Stimulated activated CD4-positive, alpha-beta T cell treated with anti-CD3 and anti-CD28 coated beads, TNF-alpha, amount 100 ng/mL, for 24 hours (primary cell): ENCODE measurements at places on chromosomes 11 and 22.

DNA sequence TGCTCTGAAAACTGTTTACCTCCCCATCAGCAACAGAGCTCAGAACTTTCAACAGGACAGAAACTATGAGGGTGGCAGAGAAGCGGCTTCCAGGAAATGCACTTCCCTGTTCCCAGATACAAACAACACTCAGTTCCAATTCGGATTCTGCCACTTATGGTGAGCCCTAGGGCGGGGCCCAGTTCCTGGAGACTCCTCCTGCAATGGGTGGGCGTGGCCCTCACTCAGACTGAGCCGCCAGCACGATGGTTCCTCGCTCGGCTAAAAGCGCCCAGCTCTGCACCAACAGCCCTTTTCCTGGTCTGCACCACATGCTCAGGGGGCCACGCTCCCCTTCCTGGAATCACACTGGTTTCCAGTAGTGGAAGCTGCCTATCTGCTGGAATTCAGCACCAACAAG, 314.1 kb downstream of the CTTN start:
- no peak for DNase-seq

DNA sequence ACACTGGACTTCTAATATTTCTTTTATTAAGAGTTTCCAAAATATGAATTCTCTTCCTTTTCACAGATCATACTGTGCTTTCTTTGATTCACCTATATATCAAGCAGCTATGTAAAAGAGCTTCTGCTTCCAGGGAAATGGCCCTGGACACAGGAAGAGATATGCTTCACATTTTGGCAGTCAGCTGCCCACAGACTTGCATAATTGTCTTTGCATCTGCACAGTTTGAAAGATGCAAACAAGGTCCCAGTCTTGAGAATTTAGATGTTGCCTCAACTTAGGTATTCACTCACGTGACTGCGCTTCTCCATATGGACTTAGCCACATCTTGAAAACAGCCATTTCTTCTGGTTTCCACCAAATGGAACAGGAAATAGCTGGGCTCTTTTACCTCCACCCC, 92.3 kb upstream of the POU2AF2 start:
- DNase-seq: no peak

- peak; percentile 87 for DNase-seq
These were observed at the start of gene TTC17 for GRCh38 chr11:43358801-43359421. TTC17 (plus strand) TSS chr11:43358920; CDS start chr11:43358955, 35 bp downstream.

DNA sequence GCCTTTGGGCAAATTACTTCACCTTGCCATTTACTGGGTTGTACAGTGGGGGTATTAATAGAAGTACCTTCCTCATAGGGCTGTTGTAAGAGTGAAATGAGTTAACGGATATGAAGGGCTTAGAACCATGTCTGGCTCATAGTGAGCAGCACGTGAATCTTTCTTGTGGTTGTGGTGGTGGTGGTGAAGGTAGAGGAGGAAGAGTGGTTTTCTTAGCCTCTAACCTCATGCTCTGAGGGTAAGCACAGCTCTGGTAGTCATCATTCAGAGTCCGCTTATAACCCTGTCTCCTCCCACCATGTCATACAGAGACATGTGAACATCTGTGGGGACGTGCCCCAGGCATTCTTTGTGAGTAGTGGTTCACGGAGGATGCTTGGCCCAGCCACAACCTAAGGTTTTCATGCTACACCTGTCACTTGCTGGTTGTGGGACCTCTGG, 43.6 kb downstream of the TEAD1 start:
- DNase-seq: peak; percentile 19

DNA sequence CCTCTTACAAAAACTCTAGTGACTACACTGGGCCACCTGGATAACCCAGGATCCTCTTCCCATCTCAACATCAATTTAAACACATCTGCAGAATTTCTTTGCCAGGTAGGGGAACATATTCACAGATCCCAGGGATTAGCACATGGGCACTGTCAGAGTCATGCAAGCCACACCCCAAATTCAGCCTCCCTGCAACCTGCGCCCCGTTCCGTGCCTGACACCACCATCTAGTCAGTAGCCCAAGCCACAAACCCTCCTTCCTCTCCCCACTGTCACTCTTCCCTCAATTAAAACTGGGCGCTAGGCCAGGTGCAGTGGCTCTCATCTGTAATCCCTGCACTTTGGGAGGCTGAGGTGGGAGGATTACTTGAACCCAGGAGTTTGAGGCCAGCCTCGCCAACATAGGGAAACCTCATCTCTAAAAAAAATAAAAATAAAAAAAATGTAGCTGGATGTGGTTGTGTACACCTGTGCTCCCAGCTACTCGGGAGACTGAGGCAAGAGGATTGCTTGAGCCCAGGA, 6.4 kb downstream of the FADD start:
- DNase-seq: no peak

DNA sequence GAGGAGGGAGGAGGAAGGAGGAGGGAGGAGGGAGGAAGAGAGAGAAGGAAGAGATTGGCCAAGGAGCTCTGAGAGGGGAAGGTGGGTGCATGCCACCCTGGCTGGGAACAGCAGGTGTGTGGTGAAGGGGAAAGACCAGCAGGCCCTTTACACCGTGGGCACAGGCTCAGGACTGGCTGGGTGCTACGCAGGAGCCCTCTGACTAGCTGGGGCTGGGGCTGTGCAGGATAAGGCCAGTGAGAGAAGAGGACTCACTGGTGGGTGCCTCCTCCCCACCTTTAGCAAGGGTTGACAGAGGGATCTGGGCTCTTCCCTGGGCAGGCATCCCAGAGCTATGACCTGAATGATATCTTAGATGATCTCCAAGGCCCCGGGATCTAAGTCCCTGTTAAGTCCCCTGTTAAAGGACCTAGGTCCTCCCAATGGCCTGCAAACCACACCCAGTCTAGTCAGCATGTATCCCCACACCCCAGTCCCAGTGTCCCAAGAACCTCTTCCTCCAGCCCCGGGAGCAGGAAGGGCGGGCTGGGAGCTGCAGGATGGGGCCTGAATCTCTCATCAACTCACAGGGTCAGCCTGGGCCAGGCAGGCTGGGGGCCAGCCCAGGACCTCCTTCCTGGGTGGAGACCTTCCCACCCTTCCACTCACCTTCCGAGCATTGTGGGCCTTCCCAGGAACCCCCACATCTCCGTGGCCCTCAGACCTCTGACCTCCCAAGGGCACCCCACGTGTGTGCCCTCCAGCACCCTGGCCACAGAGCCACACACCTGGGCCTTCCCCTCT, 55.4 kb downstream of the CDKN1C start:
- no peak for DNase-seq

- DNase-seq: no peak
These were observed at the start of gene PLXNB2 for GRCh38 chr22:50306753-50307749. PLXNB2 (minus strand) TSS chr22:50307646; CDS start chr22:50290584, 17,062 bp downstream.

DNA sequence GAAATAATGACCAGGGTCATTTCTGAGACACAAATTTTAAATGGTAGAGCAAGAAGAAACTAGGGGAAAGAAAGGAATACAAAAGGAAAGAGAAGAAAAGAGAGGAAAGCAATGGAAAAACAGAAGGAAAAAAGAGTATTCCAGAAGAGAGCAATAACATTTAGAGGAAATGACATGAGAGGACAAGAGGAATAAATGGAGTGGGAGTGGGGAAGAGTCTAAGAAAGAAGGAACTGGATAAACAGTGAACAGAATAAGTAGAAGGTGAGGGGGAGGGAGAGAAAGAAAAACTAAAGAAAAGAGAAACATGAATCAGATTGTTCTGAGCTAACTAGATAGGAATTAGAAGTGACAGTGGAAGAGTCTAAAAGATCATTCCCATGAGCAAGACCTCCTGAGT, 28.4 kb downstream of the PRDM10 start:
- no peak for DNase-seq

GRCh38 chr11:67355794-67356386, 2.5 kb upstream of the POLD4 start:
- DNase-seq: no peak

- no peak for DNase-seq
These were observed 89.4 kb upstream of the DRD2 start for GRCh38 chr11:113564527-113565130.

DNA sequence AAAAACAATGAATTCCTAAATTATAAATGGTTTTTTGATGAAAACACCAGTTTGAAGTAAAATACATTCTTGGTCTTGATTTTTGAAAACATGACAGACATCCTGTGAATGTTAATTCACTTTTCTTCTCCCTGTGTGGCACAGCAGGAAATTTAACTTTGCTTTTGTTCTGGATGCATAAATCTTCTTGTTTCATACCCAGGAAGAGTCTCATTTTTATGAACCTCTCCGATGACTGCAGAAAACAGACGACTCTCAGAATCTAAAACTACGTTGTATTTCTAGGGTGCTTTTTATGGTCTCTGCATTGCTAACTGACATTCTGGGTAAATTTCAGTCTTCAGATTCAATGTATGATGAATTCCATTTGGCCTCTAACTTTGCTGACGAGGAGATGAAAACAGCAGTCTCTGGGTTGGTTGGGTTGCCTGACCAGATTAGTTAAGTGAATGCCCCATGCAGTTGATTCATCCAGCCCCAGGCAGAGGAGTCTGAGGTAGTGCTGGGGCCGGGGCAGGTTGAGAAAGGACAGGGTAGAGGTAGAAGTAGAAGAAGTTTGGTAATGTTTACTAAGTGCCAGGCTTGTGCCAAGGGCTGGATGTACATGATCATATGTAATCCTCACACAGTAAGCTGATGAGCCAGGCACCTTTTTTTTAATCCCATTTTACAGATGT, 20.1 kb downstream of the TCP11L1 start:
- no peak for DNase-seq

- DNase-seq: no peak
These were observed 12.4 kb downstream of the ACO2 start for GRCh38 chr22:41481131-41481830.

GRCh38 chr11:3155691-3156258, 9.3 kb downstream of the OSBPL5 start:
- DNase-seq: no peak

DNA sequence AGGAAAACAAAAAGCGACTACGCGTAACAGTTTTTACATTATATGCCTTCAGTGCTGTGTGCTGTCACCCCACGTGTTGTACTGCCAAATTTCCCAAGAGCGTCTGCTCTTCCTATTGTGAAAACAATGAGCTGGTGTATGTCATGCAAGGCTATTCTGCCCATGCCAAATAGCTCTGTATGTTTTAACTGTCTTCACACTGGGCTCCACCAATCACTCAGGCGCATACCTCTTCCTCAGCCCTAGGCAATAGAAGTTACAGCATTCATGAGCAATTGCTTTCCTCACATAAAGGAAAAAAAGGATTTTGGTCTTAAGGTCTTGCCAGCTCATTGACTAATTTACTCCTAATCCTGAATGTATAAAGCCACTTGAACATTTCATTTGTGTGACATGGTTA, 606.8 kb downstream of the NTM start:
- DNase-seq: no peak

GRCh38 chr11:48242501-48242900, 2.4 kb upstream of the OR4X2 start:
- no peak for DNase-seq

DNA sequence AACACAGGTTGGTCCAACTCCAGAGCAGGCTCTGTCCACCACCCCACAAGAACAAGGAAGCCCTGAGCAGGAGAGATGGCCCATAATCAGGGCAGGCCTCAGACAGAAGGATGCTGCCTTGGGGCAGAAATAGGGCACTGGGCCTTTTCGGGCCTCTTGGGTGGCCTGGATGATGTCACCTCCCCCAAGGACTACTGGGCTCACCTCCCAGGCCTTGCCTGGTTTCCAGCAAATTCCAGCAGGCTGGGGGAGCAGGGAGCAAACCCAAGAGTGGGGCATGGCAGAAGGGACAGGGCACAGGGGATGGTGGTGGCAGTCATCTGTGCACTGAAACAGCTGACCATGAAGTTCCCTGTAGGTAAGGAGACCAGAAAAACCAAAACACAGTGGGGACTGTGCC, 5.3 kb upstream of the NAA40 start:
- DNase-seq: no peak

- peak; percentile 30 for DNase-seq
These were observed 5.9 kb downstream of the TAB1 start for GRCh38 chr22:39405346-39406085.

- no peak for DNase-seq
These were observed 12.2 kb upstream of the DCHS1 start for GRCh38 chr11:6667733-6668374.

GRCh38 chr22:49655168-49655812, 172.4 kb downstream of the BRD1 start:
- no peak for DNase-seq

- no peak for DNase-seq
These were observed 177.2 kb downstream of the INSC start for GRCh38 chr11:15291885-15292284.

DNA sequence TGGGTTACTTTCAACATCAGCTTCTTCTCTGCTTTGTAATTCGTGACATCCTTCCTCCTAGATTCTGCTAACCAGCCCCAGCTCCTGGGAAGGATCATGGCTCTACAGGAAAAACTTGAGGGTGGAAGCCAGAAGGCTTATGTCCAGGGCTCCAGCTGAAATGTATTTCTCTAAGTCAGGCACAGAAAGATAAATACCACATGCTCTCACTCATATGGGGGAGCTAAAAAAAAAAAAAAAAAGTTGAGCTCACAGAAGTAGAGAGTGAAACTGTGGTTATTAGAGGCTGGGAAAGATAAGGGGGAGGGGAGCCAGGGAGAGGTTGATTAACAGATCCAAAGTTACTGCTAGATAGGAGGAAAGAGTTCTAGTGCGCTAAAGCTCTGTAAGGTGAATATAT, 74.9 kb downstream of the DSCAML1 start:
- DNase-seq: no peak

DNA sequence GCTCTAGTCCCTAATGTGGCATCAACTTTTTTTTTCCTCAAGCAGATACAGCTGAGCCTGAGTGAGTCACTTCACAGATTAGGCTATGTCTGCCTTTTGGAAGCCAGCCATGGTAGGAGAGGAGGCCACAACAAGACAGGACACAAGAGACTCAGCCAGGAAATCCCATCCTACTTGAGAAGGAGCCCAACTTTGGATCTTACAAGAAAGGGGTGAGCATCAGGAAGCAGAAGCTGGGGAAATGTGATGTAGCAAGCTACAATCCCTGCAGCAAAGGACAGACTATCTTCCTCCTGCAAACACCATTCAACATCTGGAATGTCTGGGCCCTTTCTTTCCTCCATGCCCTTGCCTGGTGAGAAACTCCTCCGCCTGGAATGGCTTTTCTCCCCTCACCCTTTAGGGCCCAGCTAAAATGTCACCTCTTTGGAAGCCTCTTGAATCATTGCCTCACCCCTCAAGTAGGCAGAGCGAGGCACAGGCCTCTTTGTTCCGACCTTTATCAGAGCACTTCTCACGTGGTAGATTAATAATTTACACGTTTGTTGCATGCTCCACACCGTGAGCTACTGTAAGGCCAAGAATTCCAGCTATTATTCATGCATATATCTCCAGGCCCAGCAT, 156.4 kb upstream of the PITPNB start:
- DNase-seq: no peak
